ENCODE measurements at places on chromosomes 12 and 14. TPM values are rescaled to one million over a fixed set of nuclear protein-coding genes. Genes with fewer than 3 reads are reported as not detected.

The TSHR gene
- 0.47 TPM for total RNA-seq

- H3K27me3 ChIP-seq = no peaks in the 10 kb centered on the region
- no peak for DNase-seq
- H3K36me3 ChIP-seq = peaks cover 63% of the 10 kb centered on the region
Measured at GRCh38 chr14:95421741-95422140, 94.7 kb downstream of the SYNE3 start.

DNA sequence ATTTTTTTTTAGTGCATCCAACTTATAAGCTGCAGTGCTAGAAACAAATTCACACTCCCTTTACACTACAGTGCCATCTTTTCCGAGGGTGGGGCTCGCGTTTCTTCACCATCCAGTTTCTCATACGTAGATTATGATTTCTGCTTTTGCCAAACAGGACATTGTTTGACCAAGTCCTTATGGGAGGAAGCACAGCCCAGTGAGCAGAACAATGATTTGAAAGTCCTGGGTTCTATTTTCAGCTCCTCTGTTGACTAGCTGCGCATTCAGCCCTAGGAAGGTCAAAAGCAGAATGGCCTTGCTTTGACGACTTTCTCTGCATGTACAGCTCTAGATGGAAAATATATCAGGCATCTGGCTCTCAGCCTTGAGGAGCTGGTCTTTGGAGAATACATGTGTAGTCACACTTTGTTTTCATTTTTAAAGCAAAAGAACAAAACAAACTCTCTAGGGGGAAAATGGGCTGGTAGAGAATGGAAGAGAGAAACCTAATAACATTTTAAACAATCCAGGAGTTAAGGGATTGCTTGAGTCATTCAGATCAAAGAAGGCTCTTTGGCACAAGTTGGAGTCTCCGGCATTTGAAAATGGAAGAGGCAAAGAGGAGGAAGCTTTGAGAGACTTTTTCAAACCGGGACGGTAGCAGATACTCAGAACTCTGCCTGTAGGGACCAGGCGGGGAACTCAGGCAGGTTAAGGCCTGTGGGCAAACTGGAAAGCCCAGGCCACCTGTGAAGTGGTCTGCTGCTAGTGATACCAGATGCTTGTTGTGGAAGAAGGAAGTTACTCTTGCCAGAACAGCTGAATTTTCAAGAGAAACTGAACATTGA, 257.3 kb upstream of the PLEKHG7 start:
- no peaks in the 10 kb centered on the region for H3K27me3 ChIP-seq
- DNase-seq = no peak
- H3K4me3 ChIP-seq = no peak overlapping the region
- peaks cover 6% of the 10 kb centered on the region for H3K36me3 ChIP-seq
- H3K4me1 ChIP-seq = peaks cover 13% of the 10 kb centered on the region

The AQP2 gene
- total RNA-seq = not detected

GRCh38 chr14:52279408-52279807, 11.9 kb downstream of the PTGDR start:
- H3K4me3 ChIP-seq = no peak overlapping the region
- H3K27ac ChIP-seq = no peak overlapping the region
- no peak for DNase-seq
- peaks cover 15% of the 10 kb centered on the region for H3K4me1 ChIP-seq
- H3K27me3 ChIP-seq = peaks cover 17% of the 10 kb centered on the region

DNA sequence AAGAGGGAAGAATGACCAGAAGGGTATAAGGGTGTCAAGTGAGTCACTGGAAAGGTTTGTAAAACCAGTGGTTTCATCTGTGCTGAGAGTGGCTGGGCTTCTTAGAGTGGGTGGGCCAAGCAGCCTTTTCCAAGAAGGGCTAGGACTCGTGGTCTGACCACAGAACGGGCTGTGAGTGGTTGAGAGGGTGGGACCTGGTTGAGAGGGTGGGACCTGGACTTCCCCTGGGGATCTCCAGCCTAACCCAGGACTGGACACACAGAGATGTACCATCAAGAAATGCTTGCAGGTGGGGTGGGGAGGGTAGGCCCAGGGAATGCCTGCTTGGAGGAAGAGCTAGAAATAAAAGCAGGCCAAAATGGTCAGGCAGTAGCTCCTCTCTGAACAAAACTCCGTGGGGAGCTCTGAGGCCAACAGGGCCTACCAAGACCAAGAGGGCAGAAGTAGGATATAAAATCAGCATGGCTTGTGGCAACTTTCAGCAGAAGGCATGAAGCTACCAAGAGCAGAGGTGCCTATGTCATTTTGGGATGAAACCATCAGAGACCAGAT, 140.5 kb downstream of the FOXN3 start:
- H3K36me3 ChIP-seq = peaks cover 49% of the 10 kb centered on the region
- DNase-seq = peak; percentile 78
- peak overlapping the region; percentile 70 for H3K4me3 ChIP-seq
- no peaks in the 10 kb centered on the region for H3K27me3 ChIP-seq

DNA sequence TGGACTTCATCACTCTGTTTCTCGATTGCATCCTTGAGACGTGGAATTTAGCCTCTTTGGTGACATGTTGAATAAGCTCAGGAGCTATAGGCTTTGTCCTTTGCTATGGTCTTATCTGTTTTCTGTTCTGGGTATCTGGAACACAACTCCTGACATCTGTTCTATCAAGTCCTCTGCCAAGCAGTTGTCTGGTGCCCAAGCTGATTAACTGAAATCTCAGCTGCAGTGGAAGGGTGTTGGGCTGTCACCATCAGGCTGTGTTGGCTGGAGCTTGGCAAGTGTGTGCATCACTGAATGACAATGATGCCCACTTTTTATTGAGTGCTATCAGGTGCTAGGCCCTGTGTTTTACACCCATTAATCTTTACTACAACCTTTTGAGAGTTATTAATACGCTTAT, 77.8 kb downstream of the SMOC1 start:
- H3K36me3 ChIP-seq = no peaks in the 10 kb centered on the region
- H3K27ac ChIP-seq = no peak overlapping the region
- H3K4me1 ChIP-seq = no peaks in the 10 kb centered on the region
- peaks cover 16% of the 10 kb centered on the region for H3K27me3 ChIP-seq

The STYK1 gene
- total RNA-seq = not detected

DNA sequence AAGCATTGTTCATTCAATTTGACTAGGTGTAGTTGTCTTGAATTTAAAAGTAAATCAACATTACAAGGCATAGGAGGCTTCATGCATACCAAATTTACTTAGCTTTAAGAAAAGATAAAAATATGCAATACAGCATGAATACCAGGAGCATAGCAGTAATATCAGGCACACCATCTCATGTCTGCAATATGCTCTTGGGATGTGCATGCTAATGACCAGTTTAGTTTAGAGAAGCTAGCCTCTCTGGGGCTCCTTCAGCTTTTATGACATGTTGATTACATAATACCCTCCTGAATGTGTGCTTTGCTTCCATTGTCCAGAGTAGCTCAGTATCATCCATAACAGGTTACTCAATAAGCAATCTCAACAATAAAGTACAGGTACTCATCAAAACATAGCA, 497.2 kb downstream of the FLRT2 start:
- no peak for DNase-seq
- no peak overlapping the region for H3K4me3 ChIP-seq
- H3K36me3 ChIP-seq = no peaks in the 10 kb centered on the region
- no peak overlapping the region for H3K27ac ChIP-seq

GRCh38 chr14:61750708-61751474, 11.3 kb upstream of the SNAPC1 start:
- no peaks in the 10 kb centered on the region for H3K27me3 ChIP-seq
- peak overlapping the region; percentile 95 for H3K4me3 ChIP-seq
- H3K27ac ChIP-seq = peak overlapping the region; percentile 94
- peaks cover 57% of the 10 kb centered on the region for H3K4me1 ChIP-seq
- H3K36me3 ChIP-seq = peaks cover 50% of the 10 kb centered on the region

DNA sequence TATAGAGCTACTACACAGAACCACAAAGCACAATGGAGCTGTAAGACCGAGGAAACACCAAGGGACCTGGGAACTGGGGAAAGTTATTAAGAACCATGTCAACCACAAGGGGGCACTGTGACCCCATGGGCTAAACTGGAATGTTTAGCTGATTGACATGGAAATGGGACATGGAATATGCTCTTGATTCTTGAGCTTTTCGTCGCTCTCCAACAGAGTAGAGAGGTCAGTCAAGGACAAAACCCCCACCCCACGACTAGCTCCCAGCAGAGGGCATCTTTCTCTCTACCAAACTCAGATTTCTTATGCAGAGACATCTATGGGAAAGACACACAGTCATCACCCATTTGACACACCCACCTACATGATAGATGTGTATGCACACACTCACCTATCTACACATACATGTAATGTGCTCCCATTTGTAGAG, 10.1 kb downstream of the NDRG2 start:
- no peak overlapping the region for H3K4me3 ChIP-seq
- no peaks in the 10 kb centered on the region for H3K36me3 ChIP-seq

DNA sequence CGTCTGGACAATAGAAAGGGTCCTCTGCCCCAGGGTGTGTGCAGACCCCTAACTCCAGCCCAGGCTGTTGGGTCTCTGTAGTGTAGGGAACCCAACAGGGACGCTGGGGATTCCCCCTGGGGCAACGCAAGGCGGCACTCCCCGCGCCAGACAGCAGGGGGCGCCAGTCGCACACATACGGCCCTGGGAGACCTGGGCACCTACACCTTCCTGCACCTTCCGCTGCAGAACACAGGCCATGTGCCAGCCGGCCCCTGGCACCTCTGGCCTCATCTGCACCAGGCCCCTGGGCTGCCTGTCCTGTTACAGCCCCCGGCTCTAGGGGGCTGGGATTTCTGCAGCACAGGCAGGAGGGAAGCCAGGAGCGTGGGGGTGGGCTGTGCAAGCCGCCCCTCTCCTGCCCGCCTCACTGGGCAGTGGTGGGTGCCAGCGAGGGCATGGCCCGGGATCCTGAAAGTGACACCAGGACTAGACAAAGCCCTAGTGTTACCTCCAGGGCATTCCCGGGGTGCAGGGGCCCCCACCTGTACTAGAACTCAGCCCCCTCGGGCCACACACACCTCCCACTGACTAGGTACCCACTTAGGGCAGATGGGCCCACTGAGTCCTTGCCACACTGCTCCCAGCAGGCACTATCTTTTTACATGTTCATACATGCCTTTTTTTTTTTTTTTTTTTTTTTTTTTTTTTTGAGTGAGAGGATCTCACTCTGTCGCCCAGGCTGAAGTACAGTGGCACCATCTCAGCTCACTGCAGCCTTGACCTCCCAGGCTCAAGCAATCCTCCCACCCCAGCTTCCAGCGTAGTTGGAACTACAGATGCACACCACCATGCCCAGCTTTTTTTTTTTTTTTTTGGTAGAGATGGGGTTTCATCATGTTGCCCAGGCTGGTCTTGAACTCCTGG, 37.5 kb downstream of the CCNK start:
- no peak overlapping the region for H3K4me3 ChIP-seq
- no peaks in the 10 kb centered on the region for H3K36me3 ChIP-seq
- H3K27me3 ChIP-seq = no peaks in the 10 kb centered on the region
- DNase-seq = peak; percentile 71
- H3K4me1 ChIP-seq = no peaks in the 10 kb centered on the region
- H3K27ac ChIP-seq = no peak overlapping the region

DNA sequence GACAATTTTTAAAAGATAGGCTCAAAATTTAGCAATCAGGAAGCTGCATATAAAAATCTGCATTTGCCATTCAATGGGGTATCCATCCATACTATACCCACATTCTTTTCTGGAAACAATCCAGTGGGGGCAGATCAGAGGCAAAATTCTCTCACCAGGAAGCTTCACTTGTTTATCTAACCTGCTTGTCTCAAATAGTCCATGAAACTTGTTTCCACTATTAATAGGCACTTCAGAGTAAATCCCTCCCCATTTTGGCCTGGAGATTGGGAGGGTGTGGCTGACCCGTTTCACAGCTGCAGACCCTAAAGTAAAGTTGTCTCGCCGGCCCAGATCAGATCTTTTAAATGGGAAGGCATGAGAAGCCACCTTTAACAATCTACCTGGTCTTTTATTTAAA, 139.4 kb upstream of the CPNE8 start:
- peaks cover 4% of the 10 kb centered on the region for H3K27me3 ChIP-seq
- no peak overlapping the region for H3K4me3 ChIP-seq
- no peaks in the 10 kb centered on the region for H3K4me1 ChIP-seq

GRCh38 chr12:108691998-108692808, 39.1 kb downstream of the CORO1C start:
- no peak for DNase-seq
- H3K27ac ChIP-seq = peak overlapping the region; percentile 95
- H3K4me3 ChIP-seq = peak overlapping the region; percentile 41
- peaks cover 8% of the 10 kb centered on the region for H3K36me3 ChIP-seq
- no peaks in the 10 kb centered on the region for H3K27me3 ChIP-seq
- H3K4me1 ChIP-seq = peaks cover 72% of the 10 kb centered on the region

DNA sequence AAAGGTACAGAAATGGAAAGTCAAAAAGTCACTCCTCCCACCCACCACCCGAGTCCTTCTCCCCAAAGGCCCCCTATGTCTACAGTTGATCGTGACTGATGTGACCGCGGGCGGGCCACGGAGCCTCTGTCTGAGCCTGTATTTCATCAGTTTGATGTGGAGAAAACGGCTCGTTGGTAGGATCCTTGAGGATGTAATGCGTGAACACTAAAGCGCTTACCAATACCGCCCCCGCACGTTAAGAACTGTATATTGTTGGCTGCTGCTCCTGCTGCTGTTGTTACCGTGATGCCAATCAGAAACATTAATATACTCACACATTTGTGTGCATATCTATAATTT, 24.6 kb upstream of the UBC start:
- H3K27ac ChIP-seq = no peak overlapping the region
- no peak overlapping the region for H3K4me3 ChIP-seq
- H3K36me3 ChIP-seq = peaks cover 5% of the 10 kb centered on the region
- no peaks in the 10 kb centered on the region for H3K27me3 ChIP-seq
- peak; percentile 54 for DNase-seq

The BATF gene
- total RNA-seq = 213 TPM

- no peaks in the 10 kb centered on the region for H3K4me1 ChIP-seq
- DNase-seq = no peak
- no peak overlapping the region for H3K27ac ChIP-seq
- no peak overlapping the region for H3K4me3 ChIP-seq
- H3K36me3 ChIP-seq = no peaks in the 10 kb centered on the region
Measured at GRCh38 chr12:127150028-127150427, 1116.9 kb upstream of the TMEM132C start.

DNA sequence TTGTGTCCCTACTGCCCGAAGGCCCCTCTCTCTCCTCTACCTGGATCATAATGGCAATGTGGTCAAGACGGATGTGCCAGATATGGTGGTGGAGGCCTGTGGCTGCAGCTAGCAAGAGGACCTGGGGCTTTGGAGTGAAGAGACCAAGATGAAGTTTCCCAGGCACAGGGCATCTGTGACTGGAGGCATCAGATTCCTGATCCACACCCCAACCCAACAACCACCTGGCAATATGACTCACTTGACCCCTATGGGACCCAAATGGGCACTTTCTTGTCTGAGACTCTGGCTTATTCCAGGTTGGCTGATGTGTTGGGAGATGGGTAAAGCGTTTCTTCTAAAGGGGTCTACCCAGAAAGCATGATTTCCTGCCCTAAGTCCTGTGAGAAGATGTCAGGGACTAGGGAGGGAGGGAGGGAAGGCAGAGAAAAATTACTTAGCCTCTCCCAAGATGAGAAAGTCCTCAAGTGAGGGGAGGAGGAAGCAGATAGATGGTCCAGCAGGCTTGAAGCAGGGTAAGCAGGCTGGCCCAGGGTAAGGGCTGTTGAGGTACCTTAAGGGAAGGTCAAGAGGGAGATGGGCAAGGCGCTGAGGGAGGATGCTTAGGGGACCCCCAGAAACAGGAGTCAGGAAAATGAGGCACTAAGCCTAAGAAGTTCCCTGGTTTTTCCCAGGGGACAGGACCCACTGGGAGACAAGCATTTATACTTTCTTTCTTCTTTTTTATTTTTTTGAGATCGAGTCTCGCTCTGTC, 1.8 kb downstream of the INHBE start:
- H3K27ac ChIP-seq = peak overlapping the region; percentile 22
- H3K4me3 ChIP-seq = no peak overlapping the region
- peaks cover 17% of the 10 kb centered on the region for H3K27me3 ChIP-seq
- no peak for DNase-seq

The SLC25A47 gene
- total RNA-seq = not detected

Measured in activated T-helper 1 cell treated with anti-CD3 and anti-CD28 coated beads, Interleukin-12 subunit alpha, Interleukin-12 subunit beta, Interleukin-2, Interleukin-4 antibody, amounts not matched to agents 30 ng/mL and 10 ng/mL and 1 ng/mL, durations not matched to agents 14 hours and 24 hours and 36 hours (primary cell).